Stimulated activated CD4-positive, alpha-beta T cell treated with anti-CD3 and anti-CD28 coated beads, Interleukin-2, amount 100 ng/mL, for 48 hours (primary cell): ENCODE measurements at places on chromosomes 5 and 9.

GRCh38 chr9:86531273-86531970 lies 177.2 kb upstream of the TUT7 start:
- no peak for DNase-seq

- DNase-seq: no peak
These were observed 86.2 kb upstream of the FAM169A start for GRCh38 chr5:74952406-74952805.

DNA sequence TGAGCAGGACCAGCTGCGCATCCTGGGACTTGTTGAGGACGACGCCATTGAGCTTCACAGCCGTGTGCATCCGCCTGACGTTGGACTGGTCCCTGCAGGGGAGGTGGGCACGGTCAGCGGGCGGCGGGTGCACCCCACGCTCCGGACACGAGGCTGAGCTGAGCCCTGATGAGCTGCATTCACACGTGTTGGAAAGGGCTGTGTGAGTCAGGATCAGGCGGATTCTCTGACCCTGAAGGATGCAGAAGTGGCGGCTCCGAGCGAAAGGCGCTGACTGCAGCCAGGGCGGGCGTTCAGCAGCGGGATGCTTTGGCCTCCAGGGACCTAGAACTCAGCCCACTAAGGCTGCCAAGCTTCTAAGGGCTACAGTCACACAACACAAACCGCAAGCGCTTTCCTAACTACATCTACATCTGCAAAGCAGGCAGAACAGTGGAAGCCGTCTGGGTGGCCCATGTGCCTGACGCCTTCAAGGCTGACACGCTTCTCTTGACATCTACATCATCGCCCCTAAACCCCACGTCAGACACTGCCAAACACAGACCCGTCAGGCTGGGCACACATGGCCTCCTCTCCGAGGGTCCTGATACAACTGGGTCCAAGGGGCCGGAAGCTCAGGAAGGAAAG lies 44.9 kb downstream of the NKD2 start:
- DNase-seq: no peak

GRCh38 chr9:19036611-19037010 lies 3.6 kb upstream of the SAXO1 start:
- no peak for DNase-seq
